ENCODE measurements at places on chromosomes 5 and 9.

GRCh38 chr5:108521841-108522506 is 140.1 kb upstream of the FBXL17 start:
- DNase-seq = peak; percentile 25

DNA sequence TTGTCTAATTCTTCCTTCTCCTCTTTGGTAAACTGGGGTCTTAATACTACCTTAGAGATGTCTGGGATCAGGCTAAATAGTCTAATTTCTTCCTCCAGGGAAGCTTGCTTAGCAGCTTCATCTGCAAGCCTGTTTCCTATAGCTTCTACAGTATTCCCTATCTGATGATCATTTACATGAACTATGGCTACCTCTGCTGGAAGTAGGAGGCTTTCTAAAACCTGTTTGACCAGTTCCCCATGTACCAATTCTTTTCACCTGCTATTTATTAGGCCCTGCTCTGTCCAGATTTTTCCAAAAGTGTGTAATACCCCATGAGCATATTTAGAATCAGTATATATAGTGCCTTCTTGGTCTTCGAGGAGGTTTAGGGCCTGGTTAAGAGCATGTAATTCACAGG is 619.8 kb downstream of the HINT1 start:
- no peak for DNase-seq

GRCh38 chr5:95045181-95045965 is 239.5 kb downstream of the MCTP1 start:
- DNase-seq = no peak

DNA sequence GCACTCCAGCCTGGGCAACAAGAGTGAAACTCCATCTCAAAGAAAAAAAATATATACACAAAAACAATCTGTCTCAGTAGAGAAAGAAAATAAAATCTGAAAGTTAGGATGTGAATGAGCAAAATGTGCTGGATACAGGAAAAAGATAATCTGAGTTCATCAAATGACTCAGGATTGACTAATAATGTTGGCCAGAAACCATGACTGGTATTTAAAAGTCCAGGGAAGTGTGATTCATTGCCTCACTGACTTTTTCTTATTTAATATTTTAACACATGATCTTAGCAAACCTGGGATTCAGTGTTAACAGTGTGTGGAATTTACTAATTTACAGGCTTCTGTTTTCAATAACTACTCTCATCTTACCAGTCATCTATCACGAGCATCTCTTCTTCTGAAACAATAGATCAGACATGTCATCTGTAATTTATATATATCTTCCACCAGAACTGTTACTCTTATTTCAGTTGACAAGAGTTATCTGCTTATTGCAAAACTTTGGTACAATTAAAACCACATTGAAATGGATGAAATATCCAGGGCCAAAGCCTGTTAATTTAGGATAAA is 256.7 kb downstream of the CDH12 start:
- no peak for DNase-seq

DNA sequence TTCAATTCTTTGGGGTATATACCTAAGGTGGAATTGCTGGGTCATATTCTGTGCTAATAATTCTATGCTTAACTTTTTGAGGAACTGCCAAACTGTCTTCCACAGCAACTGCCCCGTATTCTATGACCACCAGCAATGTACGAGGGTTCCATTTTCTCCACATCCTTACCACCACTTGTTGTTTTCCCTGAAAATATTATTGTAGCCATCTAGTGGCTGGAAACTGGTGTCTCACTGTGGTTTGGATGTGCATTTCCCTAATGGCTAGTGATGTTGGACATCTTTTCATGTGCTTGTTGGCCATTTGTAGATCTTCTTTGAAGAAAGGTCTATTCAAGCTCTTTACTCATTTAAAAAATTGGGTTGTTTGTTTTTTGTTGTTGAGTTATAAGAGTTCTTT is 30.7 kb downstream of the MSX2 start:
- DNase-seq = no peak

DNA sequence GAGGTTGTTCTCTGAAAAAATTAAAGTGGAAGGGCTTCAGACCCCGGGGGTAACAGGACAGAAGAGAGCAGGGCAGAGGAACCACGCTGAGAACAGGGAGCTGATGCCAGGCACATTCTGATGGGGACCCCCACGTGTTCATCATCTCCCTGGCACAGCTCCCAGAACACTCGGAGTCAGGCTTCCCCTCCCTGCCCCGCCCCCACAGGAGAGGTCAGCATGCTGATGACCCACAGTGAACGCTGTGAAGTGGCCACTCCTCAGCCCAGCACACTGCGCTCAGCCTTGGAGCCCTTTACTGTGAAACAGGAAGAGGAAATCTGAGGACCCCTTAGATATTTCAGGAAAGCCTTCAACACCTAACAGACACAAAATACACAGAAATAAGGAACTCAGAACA is 16.4 kb downstream of the RETREG1 start:
- DNase-seq = peak; percentile 92

DNA sequence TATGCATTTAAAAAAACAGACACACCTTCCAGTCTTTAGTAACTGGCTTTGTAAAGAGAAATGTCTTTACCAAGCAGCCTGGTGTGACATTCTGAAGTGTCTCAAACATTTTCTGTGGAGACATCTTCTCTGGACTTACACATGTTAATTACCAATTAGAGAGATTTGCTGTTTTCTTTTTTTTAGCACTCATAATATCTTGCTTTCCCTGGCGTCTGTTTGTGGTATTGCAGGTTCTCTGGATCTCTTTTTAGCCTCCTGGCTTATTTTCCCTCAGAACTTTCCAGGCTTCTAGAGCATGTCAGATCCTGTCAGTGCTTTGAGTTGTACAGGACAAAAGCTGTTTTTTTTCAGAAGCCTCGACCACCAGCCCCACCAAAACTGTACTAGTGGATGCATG is 92.5 kb downstream of the MSX2 start:
- no peak for DNase-seq

DNA sequence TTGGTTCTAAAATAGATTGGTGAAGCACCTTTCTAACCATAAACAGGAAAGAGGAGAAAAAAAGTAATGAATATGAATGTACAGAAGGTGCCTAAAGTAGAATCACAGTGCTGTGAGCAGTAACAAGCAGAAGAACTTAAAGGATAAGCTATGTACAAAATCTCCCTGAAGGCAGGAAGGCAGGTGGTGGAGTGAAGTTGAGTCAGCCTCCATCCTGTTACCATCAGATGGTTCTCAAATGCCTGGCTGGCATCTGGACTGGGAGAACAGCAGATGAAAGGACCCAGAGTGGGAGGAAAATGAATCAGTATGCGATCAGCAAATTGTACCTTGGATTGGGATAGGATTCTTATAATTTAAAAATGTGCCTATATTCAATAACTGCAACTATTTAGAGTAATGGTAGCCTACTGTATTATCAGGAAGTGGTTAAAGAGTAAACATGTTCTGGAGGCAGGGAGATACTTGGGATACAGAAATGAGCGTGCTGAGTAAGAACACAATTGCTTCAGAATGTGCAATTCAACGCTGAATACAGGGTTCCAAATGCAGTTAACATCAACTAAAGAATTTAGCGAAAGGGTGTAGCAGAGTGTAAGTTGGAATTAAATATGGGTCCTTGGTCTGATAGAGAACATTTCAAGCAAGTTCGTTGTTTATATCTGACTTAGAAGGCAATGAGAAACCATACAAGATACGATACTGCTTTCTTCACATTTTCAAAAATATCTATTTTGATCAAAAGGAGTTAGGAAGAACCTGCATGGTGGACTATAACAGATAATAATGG is 21.1 kb upstream of the FER start:
- no peak for DNase-seq

Measured in head of caudate nucleus (tissue), 42 donors.